ENCODE measurements at places on chromosomes 4 and X.

DNA sequence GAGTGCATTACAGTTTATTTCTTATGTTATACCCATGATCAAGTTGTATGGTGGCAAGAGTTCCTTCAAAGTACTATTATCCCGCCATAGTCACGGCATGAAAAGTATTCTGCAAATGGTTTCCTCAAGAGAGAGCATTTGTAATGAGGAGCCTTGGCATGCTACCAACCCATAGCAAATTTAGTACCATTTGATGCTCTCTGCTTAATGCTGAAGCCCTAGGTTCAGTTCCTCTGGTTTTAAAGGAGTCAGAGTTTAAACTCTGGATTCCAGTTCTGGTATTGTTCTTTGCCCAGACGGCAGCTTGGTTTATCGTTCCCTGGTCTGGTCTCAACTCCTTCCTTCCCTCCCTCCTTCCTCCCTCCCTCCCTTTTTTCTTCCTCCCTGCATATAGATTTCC, 371.3 kb downstream of the BMPR1B start:
- DNase-seq = no peak

DNA sequence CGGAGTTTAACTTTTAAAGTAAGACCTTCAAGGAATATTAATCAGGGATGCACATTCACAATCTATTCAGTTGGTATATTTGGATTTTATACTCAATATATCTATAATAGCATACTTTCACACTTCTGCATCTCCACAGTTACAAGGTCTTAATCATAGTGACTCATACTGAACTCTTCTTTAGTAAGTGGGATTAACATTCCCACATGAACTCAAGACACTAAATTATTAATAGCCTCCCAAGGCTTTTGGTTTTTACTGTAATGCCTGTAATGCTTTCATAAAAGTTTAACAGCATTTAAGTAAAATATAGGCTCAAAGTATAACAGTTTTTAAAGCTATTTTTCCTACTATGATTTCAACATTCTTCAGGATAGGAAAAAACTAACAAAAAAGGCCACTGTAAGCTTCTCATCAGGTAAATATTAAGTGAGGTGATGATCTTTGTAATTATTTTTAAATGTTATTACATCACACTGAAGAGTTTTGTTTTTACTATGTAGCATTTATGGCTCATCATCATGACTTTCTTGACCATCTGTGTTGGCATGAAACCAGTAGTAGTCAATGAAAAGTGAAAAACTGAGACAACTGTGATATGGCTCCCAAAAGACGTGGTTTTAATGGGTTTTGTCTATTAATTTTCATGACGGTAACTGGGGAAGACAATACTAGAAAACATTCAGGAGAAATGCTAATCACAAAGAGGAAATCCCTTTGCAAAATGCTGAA, 91.5 kb upstream of the GALNT7 start:
- no peak for DNase-seq

GRCh38 chr4:78439328-78439727, 112.2 kb upstream of the ANXA3 start:
- DNase-seq = no peak

- DNase-seq = no peak
Observed at GRCh38 chrX:136148391-136148790, 1.1 kb downstream of the FHL1 start.

GRCh38 chrX:145475725-145476124, 228.4 kb downstream of the SPANXN1 start:
- DNase-seq = no peak

- peak; percentile 83 for DNase-seq
Observed at GRCh38 chr4:140937866-140938265, 181.7 kb upstream of the TBC1D9 start.

- no peak for DNase-seq
Observed at GRCh38 chr4:21677173-21677572, 271.4 kb downstream of the KCNIP4 start.

GRCh38 chr4:34619531-34620162, 1624.7 kb downstream of the ARAP2 start:
- DNase-seq = no peak

GRCh38 chrX:131081772-131082740, 23.9 kb downstream of the ARHGAP36 start:
- no peak for DNase-seq

DNA sequence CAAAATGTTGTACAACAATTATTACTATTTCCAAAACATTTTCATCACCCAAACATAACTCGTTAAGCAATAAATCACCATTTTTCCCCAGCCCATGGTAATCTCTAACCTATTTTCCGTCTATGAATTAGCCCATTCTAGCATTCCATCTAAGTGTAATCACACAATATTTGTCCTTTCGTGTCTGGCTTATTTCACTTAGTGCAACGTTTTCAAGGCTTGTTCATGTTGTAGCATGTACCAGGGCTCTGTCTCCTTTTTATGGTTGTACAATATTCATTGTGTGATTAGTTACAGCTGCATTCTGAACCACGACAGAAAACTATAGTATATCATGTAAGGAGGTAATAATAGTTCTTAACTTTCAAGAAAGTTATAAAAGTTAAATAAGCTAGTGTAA, 656.0 kb upstream of the HS3ST1 start:
- no peak for DNase-seq

DNA sequence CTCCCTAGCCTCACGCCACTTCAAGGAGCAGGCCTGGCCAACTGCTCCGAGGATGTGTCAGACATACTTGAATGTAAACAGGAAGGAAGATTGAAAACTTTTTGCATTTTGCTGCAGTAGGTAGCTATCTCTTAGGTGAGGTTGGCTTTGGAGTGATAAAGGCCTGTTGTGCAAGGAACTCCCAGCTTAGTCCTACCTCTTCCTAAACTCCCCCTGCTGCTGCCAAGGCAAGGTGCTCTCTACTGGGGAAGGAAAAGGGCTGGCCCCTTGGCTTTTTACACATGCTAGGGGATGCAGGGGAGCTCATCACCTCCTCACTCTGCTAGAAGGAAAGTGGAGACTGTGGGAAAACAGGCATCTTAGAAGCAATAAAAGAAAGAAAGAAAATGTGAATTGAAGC, 10.7 kb upstream of the BRS3 start:
- DNase-seq = no peak

DNA sequence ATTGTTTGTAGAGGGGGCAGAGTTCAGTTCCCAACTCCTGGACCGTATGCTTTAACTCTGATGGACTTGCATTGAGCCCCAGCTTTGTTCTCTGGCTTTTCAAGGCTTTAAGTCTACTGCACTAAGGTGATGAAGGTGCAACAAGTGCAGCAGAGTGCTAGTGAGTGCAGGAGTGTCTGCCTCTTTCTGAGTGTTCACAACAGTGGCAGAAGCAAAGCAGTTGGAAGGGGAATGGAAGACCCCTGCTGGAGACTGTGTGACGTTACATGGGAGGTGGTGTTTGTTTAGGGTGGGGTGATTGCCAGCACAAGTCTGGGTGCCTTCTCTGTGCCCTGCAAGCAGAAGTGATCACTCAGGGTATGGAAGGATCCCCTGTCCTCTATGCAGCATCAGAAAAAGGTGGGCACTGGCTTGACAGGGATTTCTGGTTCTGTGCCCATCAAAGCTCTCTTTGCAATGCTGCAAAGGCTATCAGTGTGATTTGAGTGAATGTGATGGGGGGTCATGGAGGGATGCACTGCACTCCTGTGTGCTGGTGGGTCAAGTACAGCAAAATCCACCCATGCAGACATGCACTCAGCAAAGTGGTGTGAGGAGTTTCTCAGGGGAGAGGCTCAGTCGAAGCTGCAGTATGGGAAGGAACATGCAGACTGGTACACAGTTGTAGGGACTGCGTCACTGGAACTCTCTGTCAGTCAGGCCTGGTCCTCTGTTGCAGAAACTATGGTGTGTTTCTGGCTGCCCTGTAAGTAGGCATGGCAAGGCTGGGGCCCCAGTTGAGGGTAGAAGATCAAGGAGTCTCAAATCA, 70.9 kb upstream of the UGT2B7 start:
- DNase-seq = no peak

DNA sequence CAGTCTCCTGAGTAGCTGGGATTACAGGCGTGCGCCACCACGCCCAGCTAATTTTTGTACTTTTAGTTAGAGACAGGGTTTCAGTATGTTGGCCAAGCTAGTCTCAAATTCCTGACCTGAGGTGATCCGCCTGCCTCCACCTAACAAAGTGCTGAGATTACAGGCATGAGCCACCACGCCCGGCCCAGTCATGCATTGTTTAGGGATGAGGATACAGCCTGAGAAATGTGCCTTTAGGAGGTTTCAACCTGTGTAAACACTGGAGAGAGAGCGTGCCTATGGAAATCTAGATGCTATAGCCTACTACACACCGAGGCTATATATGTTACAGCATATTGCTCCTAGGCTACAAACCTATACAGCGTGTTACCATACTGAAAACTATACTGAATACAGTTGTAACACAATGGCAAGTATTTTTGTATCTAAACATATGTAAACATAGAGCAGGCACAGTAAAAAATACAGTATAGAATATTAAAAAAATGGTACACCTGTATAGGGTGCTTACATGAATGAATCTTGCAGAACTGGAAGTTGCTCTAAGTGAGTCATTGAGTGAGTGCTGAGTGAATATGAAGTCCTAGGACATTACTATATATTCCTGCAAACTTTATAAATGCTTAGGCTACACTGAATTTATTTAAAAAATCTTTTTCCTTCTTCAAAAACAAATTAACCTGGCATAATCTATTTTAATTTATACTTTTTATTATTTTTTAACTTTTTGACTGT, 588.2 kb upstream of the ADGRL3 start:
- DNase-seq = no peak

GRCh38 chrX:76517544-76517943, 90.0 kb downstream of the MAGEE1 start:
- no peak for DNase-seq

GRCh38 chrX:155028129-155028528, 1.5 kb downstream of the FUNDC2 start:
- DNase-seq = no peak

DNA sequence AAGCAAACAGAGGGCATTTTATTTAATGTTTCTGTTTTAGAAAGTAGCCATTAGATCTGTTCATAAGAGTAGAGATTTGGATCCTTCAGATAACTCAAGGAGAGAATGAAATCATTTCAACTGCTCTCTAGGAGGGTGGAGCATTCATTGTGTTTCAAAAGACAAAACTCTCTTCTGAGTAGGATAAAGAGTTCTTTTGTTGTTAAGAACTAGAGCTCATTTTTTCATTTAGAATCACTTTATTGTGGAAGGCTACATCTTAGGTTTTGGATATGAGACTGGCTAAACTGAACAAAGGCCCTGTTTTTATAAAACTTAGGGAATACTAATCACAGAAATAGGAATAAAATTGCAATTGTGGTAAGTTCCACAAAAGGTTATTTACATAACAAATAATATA, 193.9 kb upstream of the PCDH10 start:
- DNase-seq = no peak

DNA sequence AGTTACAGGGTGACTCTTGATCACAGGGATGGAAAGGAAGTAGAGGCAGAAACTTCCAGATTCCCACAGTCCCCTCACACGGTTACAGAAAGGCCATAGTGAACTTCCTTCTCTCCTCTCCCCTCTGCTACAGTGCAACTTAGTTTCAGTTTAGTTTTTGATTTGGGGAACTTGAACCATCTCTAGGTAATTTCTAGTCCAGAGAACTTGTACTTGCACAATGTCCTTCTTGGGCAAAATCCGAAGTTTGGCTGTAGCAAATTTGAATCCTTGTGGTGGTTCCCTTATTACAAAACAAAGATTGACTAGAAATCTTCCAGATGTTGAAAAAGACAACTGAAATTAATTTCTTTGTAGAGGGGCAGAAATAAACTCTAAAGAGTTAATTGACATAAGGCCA, 1.2 kb upstream of the BLTP1 start:
- no peak for DNase-seq

DNA sequence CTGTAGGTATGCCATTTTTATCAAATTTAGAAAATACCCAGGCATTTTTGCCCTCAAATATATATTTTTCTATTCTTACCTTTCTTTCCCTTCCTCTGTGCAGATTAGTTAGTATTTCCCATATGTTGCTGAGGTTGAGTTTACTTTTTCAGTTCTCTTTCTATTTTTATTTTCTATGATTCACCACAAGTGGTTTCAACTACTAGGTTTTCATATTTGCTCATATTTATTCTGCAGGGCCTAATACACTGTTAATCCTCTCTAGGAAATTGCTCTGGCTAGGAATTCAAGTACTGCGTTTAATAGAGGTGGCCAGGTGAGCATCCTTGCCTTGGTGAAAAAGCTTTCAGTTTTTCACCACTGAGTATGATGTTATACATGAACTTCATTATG, 1535.3 kb upstream of the PCDH10 start:
- DNase-seq = no peak

DNA sequence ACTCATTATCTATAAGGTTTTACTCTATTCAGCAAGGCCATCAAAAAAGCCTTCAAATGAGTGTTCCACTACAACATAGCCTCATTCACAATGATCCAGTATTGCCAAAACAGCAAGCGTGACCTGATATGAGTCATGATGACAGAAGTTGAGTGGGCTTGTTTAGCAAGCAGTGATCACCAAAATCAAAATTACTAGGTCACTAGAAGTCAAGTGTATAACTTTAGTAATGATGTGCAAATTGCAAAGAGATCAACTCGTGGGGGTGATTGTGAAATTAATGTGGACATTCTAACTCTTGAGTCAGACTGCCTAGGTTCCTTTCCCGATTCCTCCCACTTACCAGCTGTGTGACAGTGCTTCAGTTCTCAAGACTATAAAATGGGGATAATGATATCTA, 124.5 kb downstream of the CHM start:
- peak; percentile 51 for DNase-seq

DNA sequence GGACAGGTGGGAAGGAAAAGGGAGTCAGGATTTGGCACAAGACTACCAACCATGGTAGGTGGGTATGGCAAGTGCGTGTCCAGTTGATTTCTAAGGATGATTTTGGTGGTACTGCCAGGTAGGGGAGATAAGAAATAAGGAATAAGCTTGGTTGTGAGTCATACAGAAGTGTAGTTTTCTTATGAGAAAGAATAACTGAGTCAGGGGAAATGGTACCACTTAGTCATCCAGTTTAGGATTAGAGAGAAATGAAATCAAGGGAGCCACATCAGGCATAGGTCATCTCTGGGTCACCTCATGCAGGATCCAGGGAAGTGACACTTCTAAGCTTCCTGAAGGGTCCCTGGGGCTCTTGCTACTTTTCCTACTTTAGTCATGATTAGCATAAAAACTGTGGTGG, 107.1 kb upstream of the C1GALT1C1 start:
- no peak for DNase-seq

DNA sequence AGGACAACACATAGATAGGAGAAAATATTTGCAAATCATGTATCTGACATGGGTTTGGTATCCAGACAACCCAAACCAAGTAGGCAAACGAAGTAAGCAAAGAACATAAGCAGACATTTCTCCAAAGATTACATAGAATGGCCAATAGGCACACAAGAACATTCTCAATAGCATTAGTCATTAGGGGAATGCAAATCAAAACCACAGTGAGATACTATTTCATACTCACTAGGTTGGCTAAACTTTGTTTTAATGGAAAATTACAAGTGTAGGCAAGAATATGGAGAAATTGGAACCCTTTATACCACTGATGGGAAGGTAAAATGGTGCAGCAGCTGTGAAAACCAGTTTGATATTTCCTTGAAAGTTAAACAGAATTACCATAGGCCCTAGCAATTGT, 74.7 kb downstream of the CHRNA9 start:
- no peak for DNase-seq
